ENCODE measurements at places on chromosomes 5 and 9.

- no peak for DNase-seq
Observed at GRCh38 chr9:959914-960313, 16.5 kb upstream of the DMRT3 start.

- no peak for DNase-seq
Observed at GRCh38 chr5:38069360-38069759, 189.0 kb upstream of the EGFLAM start.

DNA sequence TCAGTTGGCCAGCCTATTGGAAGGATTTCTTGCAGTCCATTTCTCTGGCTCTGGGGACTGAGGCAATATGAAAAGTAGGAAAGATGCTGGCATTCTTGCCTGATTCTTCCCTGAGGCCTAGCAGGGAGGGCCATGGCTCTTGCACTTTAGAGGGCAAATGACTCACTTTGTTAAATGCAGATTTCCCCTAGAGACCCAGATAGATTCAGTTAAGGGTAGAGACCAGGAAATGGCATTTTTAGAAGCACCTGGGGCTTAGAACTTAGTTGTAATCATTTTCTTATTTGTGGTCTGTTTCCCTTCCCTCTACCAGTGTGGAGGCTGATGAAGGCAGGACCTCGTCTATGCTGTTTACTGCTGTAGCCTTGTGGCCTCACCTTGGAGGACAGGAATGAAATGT, 112.8 kb upstream of the NR3C1 start:
- DNase-seq: no peak

GRCh38 chr5:153157156-153157555, 333.3 kb upstream of the GRIA1 start:
- no peak for DNase-seq

DNA sequence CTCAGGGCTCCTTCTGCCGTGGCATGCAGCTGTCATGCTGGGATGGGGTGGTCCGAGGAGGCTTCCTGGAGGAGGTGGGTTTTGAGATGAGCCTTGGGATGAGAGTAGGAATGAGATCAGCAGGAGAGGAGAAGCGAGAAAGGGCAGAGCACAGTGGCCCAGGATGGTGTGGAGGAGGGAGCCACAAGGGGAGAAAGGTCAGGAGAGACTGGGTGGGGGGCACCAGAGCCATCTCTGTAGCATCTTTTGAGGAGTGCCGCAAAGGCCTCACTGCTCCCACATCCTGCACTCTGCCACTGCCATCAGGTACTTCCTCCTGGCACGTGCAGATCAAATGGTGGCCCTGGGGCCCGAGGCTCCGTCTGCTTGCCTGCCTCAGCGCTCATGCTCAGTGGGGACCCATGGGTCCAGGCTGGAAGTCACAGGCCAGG, 150.2 kb downstream of the MACROH2A1 start:
- no peak for DNase-seq

DNA sequence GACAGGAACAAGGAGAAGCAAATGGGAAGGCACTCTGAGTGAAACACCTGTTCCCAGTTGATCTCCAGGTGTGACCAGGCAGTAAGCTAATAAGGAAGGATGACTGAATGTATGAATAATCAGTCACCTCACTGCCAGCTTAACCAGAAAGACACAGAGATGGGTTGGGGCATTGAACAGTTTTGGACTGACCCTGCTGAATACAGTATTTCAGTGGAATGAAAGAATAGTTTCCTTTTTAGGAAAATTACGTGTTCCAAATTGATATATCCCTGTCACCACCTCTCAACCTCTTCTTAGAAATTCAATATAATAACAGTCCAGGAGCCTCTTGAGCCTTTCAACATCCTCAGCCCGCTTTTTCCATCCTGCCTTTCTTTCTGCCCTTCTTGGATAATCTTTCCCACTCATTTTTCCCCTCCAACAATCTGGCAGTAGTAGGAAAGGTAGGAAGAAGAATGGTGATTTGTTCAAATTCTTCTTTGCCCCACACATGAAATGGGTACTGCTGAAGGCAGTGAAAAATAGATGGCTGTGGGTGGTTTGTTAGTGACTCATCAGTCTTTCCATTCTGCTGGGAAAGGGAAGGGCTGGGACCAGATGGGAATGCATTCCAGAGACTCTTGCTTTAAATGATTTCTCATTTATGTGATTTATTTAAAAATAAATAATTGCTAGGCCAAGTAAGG, 117.9 kb downstream of the ZSWIM6 start:
- DNase-seq: no peak

GRCh38 chr5:170495825-170496661, 7.8 kb upstream of the KCNIP1 start:
- no peak for DNase-seq

DNA sequence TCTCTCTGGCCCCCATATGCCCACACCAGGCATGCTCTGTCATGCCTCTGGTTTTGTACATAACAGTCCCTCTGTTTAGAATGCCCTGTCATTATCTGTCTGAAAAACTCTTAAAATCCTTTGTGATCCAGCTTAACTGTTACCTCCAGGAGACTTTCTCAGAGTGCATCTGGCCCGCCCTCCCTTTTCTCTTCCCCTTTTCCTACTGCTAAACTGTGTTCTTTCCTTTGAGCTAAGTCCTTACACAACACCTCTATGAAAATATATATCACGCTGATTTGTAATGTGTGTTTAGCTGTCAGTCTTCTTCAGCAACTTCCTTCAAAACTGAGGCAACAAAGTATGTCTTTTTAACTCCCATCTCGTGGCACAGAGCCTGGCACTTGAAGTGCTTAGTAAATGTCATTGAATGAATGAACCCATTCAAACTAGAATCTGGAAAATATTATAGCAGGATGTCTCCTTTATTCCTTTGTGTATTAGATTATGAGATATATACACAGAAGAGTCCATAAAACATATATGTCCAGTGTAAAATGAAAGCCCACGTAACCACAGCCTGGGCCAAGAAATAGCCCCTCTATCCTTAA, 166.2 kb upstream of the KLF9 start:
- DNase-seq: no peak

DNA sequence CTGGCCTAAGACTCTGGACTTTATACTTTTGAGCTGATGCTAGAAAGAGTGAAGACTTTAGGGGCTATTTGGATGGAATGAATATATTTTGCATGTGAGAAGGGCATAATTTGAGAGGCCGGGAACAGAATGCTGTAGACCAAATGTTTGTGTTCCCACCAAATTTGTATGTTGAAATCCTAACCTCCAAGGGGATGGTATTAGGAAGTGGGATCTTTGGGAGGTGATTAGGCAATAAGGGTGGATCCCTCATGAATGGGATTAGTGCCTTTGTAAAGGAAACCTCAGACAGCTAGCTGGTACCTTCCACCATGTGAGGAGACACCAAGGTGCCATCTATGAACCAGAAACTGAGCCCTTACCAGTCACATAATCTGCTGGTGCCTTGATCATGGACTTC, 165.1 kb upstream of the S1PR3 start:
- DNase-seq: no peak

DNA sequence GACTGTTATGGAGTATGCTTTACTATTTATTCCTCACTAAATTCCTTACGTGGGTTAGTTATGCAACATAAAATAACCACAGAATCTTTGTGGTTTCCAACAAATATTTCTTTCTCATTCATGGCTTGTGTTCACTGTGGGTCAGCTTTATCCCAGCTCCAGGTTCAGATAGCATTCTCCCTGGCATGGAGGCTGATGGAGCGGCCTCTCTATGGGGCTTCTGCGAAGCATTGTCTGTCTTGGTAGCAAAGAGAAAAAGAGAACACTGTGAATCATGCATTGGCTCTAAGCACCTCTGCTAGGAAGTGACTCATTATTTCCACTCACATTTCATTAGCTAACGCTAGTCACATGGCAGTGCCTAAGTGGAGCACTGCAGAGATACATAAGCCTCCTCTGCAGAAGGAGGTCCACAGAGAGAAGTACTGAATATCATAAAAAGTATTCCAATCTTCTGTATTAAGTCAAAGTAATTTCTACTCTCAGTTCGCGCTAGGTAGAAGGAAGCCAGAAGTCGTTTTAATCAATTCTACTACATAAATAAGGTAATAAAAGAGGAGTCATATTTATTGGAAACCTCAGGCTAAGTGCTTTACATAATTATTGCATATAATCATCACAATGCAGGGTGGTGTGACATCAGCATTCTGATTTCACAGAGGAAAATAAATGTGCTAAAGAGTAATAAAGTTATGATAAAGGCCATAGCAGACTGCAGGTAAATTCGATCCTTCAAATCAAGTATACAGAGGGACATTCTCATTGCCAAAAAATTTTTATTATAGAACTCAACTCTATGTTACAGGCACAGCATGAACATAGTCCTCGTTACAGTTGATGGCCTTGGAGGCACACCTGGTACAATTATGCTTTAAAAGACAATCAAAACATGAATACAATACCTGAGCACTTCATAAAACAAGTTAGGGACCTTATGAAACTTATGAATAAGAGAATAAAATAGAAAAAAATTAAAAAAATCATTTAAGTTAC, 531.1 kb downstream of the CETN3 start:
- no peak for DNase-seq

DNA sequence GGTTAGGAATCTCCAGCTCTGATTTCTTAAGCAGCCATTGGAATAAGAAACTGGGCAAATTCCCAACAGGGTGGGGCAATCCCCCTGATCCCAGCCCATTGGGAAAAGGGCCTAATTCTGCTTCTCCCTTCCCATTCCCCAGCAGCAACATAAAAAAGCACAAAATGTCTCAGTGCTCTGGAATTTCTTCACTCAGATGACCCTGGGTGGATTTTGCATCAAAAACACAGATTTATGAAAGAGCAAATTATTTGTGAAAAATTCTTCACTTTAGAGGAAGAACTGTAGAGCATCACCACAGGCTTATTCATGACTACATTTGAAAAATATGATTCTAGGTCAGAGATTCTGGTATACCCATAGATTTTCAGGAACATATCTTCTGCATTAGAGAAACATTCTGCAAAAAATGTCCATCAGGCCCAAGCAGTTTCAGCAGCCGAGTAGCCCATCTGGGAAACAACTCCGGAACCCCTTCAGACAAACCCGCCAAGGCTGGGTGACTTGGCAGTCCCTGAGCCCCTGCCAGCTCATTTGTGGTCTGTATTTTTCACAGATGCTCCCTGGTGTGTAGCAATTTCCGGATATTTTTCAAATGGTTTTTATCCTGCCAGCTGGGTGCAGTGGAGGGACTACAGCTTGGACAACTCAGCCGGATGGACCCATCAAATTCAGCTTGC, 102.1 kb upstream of the RANBP3L start:
- no peak for DNase-seq

DNA sequence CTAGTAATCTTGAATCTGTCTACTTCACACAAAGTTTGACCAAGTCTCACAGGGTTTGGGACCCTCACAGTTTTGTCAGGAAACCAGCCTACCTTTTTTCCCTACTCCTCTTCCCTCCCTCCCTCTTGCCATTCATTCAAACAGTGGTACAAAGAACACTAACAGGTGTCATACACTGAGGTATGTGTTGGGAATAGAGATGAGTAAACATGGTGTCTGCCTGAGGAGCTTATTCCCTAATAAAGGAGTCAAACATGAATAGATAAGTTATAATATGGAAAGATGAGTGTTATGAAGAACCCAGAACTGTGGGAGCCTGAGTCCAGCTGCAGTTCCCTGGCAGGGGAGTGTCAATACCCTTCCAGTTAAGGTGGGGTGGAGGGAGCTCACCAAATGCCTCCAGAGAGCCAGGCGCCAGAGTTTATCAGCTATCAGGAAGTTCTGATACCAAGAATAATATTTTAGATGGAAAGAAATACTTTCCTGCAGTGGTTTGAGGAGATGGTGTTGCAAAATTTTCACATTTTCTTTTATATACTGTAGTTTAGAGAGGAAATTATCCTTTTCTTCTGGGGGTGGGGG, 183.4 kb upstream of the NR3C1 start:
- no peak for DNase-seq

DNA sequence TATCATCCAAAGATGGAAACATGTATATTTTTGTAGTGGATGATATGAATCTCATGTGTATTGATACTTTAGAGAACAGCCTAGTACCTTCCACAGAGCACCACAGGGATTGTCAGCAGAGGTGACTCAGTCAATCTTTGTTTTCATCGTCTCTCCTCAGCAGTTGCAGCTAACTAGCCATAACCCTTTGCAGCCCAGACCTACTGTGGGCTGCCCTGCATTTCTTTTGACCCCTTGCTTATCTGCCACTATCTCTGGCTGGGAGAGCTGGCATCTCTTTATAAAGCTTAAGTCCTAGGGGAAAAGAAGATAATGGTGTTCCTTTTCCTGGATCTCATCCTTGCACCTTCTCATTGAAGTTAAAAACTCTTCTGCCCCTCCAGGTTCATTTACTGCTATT, 28.7 kb downstream of the HMGCR start:
- DNase-seq: no peak

- no peak for DNase-seq
Observed at GRCh38 chr5:130652176-130652575, 512.9 kb downstream of the HINT1 start.

GRCh38 chr9:128191406-128192046, at the start of gene CIZ1:
TSS of gene CIZ1 (minus strand) at chr9:128191572. CDS start at chr9:128190857, 715 bp downstream.
- DNase-seq: peak; percentile 65

DNA sequence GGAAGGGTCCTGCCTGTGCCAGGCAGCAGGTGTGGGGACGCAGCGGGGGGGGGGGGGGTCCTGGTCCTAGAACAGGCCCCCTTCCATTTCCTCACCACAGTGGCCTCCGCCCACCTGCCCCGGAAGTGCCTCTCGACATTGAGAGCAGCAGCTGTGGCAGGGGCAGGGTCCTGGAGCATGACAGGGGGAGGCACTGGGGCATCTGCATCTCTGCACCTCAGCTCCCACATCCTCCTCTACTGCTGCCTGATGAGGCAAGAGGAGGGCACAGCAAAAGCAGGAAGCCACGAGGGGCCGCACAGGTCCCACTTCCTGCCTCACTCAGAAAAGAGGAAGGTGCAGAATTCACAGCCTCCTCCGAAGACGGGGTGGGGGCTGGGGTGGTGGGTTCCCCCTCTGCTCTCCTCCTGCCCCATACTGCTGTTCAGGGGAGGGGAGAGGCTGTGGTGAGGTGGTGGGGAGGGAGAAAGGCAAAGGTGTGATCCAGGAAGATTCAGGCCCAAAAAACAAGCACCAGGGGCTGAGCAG, 14.8 kb downstream of the AKNA start:
- DNase-seq: peak; percentile 79

DNA sequence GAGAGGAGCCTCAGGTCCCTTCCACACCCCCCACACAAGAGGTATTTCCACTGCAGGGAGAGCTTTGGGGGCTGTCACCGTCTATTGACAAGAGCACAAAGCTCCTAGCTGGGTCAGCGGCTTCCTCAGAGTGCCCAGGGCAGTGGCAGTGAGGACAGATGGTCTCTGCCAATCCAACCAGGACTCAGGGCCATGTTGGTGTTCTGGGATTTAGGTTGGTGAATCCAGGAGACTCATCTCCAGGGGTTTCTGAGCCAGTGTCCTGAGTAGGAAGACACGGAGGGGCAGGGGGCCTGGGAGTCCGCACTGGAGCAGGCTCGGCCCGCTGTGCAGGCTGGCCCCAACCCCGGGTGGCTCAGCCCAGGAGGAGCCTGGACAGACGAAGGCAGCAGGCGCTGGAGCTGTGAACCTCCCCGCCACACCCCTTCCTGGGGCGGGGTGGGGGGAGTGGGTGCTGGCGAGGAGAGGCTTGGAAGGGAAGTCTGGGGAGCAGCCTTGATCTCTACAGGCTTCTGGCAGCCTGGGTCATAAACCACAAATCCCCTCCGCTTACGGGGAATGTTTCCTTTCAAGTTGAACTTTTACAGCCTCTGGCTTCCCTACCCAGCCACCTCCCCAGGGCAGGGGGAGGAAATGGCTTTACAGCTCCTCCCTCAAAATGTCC, 19.6 kb downstream of the CRB2 start:
- no peak for DNase-seq

Data from activated T-helper 1 cell treated with Interleukin-2 at 50 U/mL for 16 hours (primary cell).